ENCODE measurements at places on chromosomes 6 and 20.

DNA sequence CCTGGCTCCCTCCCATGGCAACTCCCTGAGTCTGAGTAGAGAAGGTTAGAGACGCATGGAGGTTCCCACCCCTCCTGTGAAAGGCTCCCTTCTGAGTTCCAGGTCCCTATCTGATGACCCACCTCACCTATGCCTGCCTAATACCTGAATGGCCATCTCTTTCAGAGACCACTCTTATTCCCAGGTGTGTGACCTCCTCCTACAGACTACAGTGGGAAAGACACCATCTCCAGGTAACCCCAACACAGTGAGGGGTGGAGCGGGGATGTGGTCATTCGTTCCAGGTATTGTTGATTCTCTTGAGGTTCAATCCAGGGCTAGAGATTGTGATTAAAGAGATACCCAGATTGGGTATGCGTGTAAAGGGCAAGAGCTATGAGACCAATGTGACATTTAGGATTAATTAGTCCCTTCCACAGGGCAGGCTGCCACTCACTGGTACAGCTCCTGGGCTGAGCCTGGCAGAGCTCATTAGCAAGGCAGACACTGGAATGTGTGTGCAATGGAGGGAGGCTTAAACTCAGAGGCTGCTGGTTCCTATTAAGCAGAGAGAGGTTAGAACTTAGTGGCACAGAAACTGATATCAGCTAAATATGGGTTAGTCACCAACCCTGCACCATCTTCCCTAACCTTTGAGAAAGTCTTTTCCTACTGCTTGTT is 46.5 kb upstream of the IER3 start:
- DNase-seq = no peak

GRCh38 chr6:79431537-79431933 is 105.7 kb downstream of the LCA5 start:
- DNase-seq = no peak

GRCh38 chr20:40687384-40688128 is 1.5 kb downstream of the MAFB start:
- DNase-seq = no peak

DNA sequence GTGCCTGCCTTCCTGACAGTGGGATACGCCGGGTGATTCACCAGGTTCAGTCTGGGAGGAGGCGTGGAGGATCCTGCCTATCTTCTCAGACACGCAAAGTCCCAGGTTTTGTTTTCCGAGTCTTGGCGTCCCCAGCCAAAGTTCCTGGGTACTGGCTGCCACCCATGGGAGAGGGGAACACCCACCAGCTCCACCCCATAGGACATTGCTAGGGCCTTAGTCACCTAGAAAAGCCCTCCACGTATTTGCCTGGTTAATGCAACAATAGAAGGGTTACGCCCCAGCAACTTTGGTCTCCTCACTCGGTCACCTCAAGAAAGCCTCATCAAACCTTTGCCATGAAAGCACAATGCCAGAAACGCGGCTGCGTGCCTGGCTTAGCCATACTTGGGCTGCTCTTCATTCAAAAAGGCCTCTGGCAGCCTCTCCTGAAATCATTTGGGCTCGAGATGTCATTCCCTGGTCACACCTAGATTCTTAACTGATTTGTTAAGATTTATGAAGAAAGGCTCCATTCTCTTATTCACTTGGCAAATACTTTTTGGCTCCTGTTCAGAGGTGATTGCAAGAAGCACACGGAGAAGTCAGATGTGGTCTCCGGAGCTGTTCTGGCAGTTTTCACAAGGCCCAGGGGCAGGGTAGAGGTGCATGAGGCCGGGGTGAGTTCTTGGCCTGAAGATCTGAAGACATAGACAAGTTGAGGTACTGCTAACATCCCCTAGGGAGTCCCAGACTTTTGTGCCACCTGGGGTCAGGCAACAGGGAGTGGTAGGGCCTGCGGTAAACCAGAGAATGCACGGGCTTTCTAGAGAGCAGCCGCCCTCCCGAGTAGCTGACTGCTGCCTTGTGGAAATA is 35.5 kb upstream of the ZNF133 start:
- DNase-seq = no peak

DNA sequence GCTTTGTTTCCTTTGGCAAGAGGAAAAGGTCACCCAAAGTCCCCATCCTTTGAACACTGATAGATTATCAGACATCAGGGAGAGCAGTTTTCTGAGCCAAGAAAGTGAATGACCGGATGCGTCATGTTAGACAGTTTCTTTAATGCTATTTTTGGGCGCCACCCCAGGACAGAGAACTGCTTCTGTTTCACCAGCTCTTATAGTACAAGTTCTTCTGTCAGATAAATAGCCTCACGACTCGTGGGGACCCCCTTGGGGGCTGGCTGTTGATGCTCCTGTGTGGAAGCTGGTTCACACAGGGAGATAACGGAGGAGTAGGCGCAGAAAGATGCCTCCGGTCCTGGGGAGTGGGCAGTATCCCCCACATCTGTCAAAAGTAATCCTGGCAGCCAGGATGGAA is 54.6 kb downstream of the NPEPL1 start:
- DNase-seq = no peak

DNA sequence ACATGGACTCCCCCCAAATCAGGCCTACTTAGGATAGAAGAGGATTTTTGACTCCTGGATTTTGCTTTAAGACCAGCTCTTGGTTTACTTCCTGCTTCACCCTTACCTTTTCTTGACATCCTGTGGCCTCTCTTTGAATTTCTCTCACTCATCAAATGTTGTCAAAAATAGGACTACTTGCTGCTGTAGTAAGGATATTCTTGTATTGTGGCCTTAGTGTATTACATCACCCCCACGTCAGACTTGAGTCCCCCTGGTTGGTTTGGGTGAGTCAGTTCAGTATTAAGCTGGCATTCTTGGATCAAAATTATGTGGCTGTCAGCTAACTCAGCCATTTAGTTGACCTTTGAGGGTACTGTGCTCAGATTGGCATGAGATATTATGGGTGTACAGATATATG is 1.1 kb downstream of the TPX2 start:
- no peak for DNase-seq

- no peak for DNase-seq
Observed at GRCh38 chr20:24818056-24818455, 131.0 kb upstream of the CST7 start.

All from nucleus accumbens (tissue), 56 donors.